ENCODE measurements at places on chromosomes 13 and 19.

- no peak for DNase-seq
These were observed 138.8 kb upstream of the GJB6 start for GRCh38 chr13:20370815-20371421.

- no peak for DNase-seq
These were observed 500.6 kb downstream of the KCTD12 start for GRCh38 chr13:76385586-76385985.

DNA sequence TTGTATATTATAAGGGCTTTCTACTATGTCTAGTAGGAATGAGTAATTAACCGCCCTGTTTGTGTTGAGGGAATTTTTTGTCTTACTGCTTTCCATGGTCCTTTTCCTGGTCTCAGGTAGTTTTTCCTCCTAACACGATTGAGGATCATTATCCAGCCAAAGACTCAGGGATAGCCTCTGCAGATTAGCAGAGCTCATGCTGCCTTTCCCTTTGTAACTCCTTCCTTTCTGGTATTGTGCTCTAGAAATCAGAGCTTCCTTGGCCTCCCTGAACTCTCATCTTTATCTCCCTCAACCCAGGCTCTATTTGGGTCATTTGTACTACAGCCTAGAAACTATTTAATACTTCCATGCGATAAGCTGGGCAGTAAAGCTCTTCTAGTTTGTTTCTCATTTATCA, 142.1 kb downstream of the PDS5B start:
- no peak for DNase-seq

DNA sequence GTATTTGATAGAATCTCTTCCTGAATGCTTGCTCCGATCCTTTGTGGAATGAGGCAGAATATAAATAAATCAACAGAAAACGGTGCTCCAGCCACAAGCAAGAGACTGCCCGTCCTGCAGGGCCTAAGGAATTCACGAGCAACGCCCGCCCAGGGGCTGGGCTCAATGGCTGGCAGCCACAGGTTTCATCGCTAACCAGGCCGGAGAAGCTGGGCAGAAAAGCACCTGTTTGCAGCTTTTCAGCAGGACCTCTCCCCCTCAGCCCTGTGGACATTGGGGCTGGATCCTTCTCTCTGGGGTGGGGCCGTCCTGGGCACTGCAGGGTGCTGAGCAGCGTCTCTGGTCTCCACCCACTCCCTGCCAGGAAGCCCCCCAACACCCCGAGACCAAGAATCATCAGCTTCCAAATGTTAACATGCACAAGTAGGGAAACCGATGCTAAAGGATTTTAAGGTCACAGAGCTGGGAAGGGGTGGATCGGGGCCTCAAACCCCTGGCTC, 102.5 kb downstream of the GADD45B start:
- DNase-seq = no peak

GRCh38 chr19:56091751-56092546, 29.1 kb downstream of the ZNF787 start:
- DNase-seq = no peak

DNA sequence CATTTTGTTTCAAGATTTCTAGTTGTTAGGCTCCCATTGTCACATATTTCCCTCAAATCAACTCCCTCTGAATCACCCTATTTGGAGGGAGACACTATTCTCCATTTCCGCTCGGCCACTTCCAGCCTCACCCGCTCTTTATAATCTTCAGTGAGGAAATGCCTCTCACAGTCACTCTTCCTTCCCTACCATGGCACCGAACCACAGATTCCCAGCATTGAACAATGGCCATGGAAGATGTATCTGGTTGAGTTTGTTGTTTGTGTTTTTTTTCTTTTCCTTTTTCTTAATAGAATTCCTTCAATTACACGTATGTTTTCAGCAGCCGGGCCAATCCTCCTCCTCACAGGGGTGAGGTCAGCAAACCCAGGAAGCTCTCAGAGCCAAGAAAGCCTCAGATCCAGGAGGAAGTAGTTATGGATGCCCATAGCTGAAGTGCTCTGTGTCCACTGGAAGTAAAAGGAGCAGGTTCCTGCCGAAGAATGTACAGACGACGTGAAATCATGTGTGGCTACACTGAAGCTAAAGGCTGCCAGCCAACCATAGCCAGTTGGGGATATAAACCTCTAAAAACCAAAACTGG, 472.1 kb downstream of the FOXO1 start:
- DNase-seq = no peak

DNA sequence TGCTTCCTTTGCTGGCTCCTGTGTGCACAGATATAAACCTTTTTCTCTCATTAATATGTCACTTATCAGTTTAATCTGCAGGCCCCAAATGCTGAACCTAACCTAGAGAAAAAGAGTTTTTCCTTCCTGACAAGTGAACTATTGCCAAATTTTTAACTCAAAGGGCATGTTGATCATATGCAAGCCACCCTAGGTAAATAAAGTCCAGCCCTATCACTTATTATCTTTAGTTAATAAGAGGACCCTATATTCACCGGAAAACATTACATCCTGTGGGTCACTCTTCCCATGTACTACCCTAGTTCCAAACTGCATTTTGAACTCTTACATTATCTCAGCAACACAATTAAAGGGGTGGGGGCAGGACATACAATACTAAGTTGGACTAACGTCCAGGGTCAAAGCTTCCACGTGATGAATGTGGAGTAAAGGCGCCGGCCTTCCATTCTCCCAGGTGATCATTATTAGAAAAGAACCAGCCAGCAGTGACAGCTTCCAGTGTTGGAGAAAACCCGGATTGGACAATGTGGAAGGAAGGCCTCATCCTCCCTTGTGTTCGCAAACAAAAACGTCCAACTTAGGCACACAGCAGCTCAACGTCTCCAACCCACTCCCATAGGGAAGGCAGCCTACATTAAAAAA, 86.6 kb downstream of the STK24 start:
- no peak for DNase-seq

DNA sequence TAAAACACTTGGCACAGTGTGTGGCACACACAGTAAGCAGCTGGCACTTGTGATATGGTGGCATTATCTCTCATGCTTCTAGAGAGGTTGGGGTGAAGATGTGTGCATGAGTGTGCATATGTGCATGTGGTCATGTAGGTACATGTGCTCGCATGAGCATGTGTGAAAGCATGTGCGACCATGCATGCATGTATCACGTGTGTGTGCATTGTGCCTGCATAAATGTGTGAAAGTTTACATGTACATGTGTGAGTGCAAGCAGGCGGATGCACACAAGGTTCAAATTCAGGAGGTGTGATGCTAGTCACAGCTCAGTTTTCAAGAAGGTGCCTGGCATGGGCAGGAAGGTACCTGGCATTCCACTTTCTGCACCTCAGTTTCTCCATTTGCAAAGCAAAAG, 59.0 kb upstream of the UQCRFS1 start:
- no peak for DNase-seq

- DNase-seq = peak; percentile 43
These were observed at the start of gene ZNF578 for GRCh38 chr19:52453324-52454094. Gene ZNF578 (plus strand): TSS chr19:52453553. CDS start chr19:52501846, 48,293 bp downstream.

DNA sequence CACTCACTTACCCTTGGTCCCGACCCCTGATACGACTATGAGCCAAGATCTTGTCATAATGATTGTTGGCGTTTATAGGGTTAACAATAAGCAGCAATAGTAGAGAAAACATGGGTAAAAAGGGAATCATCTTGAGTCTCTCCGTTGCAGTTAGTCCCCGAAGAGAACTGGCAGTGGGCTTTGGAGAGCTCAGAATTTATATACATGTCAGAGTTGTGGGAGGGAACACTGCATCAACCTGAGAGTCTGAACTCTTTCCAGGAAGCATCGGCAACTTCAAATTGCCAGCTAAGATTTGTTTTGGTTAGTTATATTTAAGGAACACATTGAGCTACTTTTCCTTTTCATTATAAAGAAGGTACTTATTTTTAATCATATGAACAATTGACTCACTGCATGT, at the start of gene POSTN:
TSS of gene POSTN (minus strand) at position 172 of the 400 bp plus-strand sequence. CDS start at position 130, 42 bp downstream.
- no peak for DNase-seq

DNA sequence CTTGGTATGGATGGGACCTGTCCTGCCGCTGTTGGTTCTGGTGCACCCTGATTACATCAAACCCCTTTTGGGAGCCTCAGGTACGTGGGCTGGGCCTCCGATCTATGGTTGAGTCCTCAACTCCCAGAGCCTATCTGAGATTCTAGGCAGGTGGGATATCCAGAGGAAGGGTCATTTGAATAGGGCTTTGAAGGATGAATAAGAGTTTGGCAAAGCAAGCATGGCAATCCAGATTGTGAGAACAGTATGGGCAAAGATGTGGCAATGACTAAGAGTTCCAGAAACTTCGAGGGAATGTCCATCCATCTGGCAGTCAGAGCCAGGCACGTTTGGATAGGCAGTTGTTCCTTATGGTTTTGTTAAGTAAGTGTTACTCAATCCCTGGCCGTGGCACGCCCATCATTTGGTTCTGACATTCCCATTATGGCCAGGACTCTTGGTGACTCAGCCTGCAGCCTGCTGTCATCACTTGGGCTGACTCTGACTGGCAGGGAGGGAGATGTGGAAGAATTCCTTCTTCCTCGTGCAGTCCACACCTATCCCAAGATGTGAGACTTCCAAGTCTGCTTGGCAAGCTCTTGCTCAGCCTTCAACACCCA, 21.5 kb downstream of the CYP4F22 start:
- DNase-seq = no peak

- no peak for DNase-seq
These were observed 24.7 kb upstream of the SPATA13 start for GRCh38 chr13:24135674-24136300.

DNA sequence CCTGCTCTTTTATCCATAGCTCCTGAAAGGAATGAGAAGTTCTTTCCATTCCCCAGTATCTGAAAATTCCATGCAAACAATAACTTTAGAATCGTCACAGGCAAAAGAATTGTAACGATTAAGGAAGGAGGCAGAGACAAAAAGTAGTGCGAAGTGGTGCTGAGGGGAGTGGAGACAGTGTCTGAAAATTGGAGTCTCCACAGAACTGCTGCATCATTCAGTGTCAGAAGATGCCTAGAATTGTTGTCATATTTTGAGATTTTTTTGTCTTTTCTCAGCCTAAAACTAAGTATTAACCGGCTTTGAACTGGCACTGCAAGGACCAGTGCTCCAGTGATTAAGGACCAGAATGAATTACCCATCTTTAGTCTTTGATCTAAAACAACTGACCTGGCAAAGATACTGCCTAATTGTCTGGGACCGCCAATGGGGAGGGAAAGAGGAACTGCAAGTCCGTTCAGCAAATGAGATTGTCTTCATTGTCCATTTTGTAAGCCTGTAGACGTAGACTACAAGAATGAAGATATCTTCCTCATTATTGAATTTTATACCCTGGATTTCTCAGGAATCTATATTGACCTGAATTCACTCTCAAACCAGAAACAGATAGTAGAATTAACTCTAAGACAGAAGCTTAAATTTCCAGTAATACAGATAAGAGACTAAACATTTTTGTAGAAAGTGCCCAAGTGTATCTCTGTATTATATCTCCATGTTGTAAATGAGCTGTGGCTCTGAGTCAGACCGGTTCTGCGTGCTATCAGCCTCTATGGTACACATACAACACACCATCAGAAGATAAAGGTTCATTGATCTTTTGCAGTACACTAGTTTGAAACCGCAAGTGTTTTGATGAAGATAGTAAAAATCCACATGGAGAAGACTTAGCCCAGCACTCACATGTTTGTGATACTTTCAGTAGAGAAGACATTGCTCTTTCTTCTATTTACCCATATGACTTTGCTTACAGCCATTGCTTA, 293.2 kb downstream of the EFNB2 start:
- DNase-seq = no peak

DNA sequence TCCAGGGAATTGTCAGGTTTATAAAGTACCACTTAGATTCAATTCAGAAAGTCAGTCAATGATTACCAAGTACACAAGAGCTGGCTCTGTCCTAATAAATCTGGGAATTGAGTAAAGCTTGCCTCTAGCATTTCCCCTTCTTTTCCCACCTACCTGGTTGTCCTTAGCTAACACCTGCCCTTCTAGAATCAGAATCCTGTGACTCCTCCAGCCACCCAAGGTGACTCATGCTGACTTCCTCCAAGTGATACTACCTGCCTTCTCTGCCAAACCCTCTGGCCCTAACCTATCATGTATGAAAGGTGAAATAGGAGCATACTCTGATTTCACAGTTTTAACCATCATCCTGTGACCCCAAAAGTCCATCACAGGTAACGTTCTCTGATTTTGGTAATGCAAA, 151.2 kb downstream of the DIAPH3 start:
- no peak for DNase-seq

GRCh38 chr19:19192910-19193423, 909 bp downstream of the RFXANK start:
- no peak for DNase-seq

GRCh38 chr19:16073988-16074387, 2.3 kb upstream of the TPM4 start:
- DNase-seq = no peak

DNA sequence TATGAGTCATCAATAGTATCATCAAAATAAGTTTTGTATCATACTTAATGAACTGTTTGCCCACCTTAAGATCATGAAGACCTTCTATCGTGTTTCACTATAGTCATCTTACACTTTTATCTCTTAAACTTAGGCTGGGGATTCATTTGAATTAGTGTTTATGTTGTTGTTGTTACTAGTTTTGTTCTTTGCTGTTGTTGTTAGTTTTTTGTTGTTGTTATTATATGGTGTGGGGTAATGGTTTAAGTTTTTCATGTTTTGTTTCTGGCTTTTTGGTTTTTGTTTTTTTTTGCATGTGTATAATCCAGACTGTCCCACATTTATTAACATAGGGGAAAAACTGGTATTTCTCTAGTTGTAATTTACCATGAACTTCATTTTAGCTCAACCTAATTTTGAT, 965.1 kb upstream of the MIR17HG start:
- DNase-seq = no peak

- DNase-seq = no peak
These were observed 8.7 kb upstream of the SPATA13 start for GRCh38 chr13:24151864-24152263.

DNA sequence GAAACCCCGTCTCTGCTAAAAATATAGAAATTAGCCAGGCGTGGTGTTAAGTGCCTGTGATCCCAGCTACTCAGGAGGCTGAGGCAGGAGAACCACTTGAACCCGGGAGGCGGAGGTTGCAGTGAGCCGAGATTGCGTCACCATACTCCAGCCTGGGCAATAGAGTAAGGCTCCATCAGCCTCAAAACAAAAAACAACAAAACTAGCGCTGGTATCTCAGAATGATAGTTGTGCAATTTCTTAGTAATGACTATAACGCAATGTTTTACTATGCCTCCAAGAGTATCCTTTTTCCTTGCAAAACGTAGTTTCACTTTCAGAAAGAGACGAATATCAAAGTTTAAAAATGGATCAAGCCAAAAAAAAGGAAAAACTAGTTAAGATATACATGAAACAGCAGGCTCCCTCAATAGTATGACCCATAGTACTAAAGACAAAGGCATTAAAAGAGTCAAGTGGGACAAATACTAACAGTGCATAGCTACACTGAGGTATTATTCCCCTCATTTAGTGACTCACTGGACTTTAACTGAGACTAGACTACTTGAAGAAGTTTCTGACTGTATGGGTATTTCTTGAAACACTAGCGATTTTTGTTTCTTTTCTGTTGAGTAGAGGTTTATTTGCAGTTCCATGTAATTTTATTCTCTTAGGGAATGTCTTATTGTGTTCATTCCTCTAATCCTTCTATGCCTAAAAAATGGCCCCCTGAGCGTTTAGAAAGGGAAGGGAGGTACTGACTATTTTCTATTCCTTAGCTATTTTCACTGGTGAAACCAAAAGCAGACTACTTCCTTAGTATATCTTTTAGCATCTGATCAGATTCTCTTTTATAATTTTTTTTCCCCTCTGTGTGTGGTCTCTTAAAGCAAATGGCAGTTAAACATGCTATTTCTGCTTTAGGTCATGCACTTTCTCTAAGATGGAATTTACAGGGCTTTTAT, 10.4 kb upstream of the ITM2B start:
- peak; percentile 37 for DNase-seq

GRCh38 chr19:33397536-33398360, 24.2 kb downstream of the CEBPG start:
- no peak for DNase-seq

Measured in tibial nerve (tissue), 4 donors.